Upper lobe of right lung (tissue), 1 donor: ENCODE measurements at places on chromosomes 6 and 20.

DNA sequence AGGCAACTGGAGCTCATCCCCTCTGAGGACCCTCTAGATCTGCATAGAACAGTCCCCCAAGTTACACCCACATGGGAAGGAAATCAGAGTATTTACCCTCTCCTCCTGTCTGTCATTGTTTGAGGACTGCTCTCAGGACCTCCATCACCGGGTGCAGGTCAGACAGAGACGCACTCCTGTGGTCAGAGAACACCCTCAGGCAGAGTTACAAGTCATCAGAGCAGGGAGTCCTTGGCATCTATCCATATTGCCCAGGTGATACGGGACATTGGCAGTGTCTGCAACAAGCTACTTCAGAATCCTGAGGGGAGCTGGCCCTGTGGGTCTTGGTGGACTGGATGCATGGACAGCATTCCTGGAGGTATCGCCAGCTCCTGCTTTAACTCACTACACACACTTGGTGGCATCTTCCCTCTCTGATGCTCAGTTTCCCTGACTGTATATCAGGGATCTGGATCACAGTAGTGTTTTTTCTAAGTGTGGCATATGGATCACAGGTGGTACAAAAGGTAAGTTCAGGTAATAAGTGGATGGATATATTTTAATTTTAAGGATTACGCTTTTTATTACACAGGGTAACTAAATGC, 15.1 kb upstream of the ISM1 start:
- DNase-seq = no peak
- no peak overlapping the region for H3K4me3 ChIP-seq
- no peaks in the 10 kb centered on the region for H3K27me3 ChIP-seq
- no peak overlapping the region for H3K27ac ChIP-seq
- H3K36me3 ChIP-seq = no peaks in the 10 kb centered on the region

- H3K4me1 ChIP-seq = no peaks in the 10 kb centered on the region
- no peak overlapping the region for H3K4me3 ChIP-seq
- H3K27ac ChIP-seq = no peak overlapping the region
- no peak for DNase-seq
- no peaks in the 10 kb centered on the region for H3K27me3 ChIP-seq
These were observed 91.2 kb upstream of the QKI start for GRCh38 chr6:163323274-163323673.

DNA sequence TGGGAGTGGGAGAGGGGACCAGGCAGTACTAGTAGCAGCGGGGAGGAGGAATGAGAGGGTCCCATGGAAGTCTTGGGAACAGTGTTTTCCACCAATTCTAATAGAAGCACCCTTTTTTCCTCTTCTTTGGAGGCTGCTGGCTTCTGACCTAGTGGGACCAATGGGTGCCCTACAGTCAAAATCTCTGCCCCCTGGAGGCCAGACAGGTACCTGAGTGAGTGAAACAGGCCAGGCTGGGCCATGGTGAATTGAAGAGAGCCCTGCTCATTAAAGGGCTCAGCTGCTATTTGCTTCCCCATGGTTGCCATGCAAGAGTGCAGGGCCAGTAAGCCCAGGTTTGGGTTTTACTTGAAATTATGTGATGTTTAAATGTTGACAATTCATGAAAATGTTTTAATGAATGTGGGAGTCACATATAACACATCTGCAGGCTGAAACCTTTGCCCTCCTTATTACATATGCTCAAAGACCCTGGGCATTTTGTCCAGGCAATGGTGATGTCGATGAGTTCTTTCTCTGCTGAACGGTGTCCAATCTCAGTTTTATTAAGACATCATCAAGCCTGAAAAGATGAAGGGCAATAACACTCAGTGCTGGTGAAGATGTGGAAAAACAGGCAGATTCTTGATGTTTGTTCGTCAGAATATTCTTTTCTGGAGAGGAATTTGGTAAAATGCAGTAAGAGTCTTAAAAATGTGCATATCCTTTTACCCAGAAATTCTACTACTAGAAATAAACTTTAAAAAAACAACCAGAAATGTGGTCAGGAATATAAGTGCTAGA, 42.3 kb upstream of the OCSTAMP start:
- no peaks in the 10 kb centered on the region for H3K4me1 ChIP-seq
- H3K36me3 ChIP-seq = no peaks in the 10 kb centered on the region
- DNase-seq = no peak
- no peaks in the 10 kb centered on the region for H3K27me3 ChIP-seq

DNA sequence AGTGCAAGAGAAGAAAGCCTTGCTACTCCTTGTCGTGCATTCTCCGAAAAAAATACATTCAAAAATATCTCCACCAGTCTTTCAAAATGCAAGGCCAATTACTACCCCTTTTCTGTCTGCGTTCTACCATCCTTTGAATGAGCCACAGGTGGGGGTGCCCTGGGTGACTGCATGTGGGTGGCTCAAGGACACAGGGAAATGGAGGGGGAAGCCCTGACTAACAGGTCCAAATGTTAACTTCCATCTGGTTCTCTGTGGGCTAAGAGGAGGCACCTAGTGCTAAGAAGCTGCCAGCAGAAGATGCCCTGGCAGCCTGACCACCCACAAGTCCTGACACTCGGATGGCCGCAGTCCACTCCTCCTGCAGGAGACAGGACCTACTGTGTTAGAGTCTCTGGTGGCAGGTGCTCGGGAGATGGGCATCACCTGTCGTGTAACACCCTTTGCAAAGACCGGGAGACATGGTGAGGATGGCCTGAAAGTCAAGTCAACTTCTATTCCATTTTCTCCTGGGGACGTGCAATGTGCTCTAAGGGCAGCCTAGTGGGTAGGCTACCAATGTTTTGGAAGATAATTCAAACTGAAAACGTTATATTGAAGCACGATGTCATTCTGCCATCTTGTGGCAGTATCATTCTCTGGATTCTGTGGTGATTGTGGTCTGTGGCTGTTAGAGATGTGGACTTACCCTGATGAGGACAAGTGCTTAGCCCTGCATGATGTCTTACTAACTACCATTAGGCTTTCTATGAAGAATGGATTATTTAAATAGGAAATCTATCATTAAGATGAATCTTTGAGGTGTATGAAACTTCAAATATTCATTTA, 27.4 kb upstream of the IGF2R start:
- DNase-seq = no peak
- H3K36me3 ChIP-seq = no peaks in the 10 kb centered on the region
- H3K27me3 ChIP-seq = no peaks in the 10 kb centered on the region

DNA sequence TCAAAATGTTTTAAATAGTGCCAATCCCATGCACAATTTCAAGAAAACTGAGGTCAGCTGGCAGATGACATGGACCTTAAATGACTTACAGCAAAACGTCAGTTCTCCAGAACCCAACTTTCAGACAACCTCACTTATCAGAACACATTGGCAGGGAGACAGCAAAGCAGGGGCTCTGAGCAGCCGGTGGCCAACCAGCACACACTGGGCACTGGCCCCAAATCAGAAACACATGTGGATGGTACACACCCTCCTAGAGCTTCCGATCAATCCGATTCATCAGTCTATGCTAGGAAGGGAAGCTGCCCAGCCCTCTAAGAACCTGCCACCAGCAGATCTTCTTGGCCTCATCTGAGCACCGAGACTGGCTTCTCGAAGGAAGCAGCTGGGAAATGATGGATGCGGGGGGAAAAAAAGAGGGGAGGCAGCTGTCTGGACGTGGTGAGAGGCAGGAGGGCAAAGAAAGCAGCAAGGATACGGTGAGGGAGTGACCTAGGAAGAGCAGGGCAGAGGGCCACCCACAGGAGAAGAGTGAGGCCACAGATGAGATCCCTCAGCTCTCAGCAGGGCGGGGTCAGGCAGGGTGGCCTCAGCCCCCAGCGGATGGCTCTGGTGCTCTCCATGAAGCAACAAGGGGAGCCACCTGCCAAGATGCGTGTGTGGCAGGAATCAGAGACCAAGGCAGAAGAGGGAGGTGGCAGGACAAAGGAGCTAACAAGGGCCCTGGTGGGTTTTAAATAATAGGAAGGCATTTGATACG, 32.9 kb downstream of the TAF4 start:
- H3K27me3 ChIP-seq = no peaks in the 10 kb centered on the region
- DNase-seq = no peak
- H3K4me3 ChIP-seq = no peak overlapping the region
- no peak overlapping the region for H3K27ac ChIP-seq

DNA sequence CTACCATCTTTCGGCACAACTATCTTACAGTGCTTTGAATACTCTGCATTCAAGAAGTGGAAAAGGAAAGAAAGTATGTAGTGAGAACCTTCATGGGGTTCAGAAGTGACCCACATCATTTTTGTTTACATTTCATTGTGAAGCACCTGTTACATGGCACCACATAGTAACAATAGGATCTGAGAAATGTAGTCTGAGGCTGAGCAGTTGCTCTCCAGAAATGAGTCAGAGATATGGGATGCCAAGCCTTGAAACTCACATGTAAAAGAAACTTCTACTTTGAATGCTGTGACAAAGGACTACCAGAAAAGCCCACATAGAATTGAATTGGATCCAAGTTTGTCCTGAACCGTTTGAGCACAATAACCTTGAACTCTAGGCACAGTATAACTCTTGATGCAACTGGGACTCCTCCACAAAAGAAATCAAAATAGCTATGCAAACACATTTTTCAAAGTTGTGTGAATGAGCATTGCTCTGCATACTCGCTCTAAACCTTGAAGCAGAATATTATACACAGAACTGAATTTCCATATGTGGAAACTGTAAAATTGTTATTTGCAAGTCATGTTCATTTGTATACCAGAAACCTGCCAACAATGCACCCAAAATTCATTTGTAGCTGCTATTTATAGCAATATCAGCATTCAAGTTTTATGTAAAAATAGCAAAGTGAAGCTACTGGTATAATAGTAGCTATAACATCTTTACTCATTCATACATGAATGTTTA, 400.9 kb upstream of the POU3F2 start:
- DNase-seq = no peak
- no peaks in the 10 kb centered on the region for H3K27me3 ChIP-seq
- no peak overlapping the region for H3K27ac ChIP-seq
- no peak overlapping the region for H3K4me3 ChIP-seq

GRCh38 chr20:54105653-54106052, 35.3 kb upstream of the BCAS1 start:
- H3K4me1 ChIP-seq = no peaks in the 10 kb centered on the region
- no peaks in the 10 kb centered on the region for H3K27me3 ChIP-seq
- H3K4me3 ChIP-seq = no peak overlapping the region
- no peaks in the 10 kb centered on the region for H3K36me3 ChIP-seq
- DNase-seq = no peak
- no peak overlapping the region for H3K27ac ChIP-seq

GRCh38 chr6:11023032-11023431, 21.1 kb downstream of the ELOVL2 start:
- no peak for DNase-seq
- no peaks in the 10 kb centered on the region for H3K4me1 ChIP-seq
- H3K27ac ChIP-seq = no peak overlapping the region
- no peaks in the 10 kb centered on the region for H3K27me3 ChIP-seq
